NCI-H1436 treated with DMSO at 0.1 percent for 48 hours (cell line): ENCODE measurements at places on chromosomes 12 and 14.

- DNase-seq: no peak
Observed at GRCh38 chr12:77772676-77773298, 57.9 kb upstream of the NAV3 start.

GRCh38 chr14:63262446-63262845 is 56.3 kb downstream of the GPHB5 start:
- DNase-seq: no peak

- no peak for DNase-seq
Observed at GRCh38 chr12:57047981-57048380, 1.9 kb downstream of the MYO1A start.

- DNase-seq: no peak
Observed at GRCh38 chr12:122437656-122438121, 15.2 kb upstream of the CLIP1 start.

- DNase-seq: no peak
Observed at GRCh38 chr12:90027889-90028634, 319.4 kb upstream of the ATP2B1 start.

- no peak for DNase-seq
Observed at GRCh38 chr12:43805149-43805859, 813 bp downstream of the TWF1 start.

DNA sequence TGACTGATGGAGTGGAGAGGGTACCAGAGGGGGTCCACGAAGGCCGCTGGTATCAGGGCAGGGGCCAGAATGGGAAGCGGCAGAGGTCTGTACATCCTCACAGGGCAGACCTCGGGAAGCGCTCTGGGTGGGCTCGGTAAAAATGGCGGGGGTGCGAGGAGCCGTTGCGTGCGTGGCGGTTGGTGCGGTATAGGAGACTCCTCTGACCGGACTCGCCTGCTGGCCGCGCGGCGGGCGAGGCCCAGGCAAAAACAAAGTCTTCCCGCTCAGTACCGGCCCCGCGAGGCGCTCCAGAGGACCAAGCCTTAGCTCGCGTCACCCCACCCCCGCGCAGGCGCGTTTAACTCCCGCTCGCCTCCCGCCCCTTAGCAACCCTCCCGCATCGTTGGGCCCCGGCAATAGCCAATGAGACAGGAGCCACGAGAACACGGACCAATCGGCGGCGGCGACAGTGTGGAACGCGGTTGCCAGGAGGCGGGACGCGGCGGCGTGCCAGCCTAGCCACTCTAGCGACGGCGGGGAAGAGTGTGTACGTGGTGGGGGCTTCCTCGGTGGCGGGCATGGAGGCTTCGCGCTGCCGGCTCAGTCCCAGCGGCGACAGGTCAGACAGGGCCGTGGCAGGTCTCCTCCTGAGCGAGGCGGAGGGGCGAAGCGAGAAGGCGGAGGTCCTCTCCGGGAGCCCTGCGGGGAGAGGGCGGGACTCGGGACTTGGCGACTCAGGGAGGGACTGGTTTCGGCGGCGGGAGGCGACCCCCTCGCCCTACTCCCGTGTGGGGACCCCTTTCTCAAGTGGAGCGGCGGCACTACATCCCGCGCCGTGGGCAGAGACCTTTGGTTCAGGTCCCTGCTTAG is at the start of gene TULP3:
TSS of gene TULP3 (plus strand) at position 504 of the 852 bp plus-strand sequence. CDS start at position 561, 57 bp downstream.
- peak; percentile 83 for DNase-seq

GRCh38 chr12:32039917-32040575 is 66.6 kb upstream of the BICD1 start:
- DNase-seq: no peak

DNA sequence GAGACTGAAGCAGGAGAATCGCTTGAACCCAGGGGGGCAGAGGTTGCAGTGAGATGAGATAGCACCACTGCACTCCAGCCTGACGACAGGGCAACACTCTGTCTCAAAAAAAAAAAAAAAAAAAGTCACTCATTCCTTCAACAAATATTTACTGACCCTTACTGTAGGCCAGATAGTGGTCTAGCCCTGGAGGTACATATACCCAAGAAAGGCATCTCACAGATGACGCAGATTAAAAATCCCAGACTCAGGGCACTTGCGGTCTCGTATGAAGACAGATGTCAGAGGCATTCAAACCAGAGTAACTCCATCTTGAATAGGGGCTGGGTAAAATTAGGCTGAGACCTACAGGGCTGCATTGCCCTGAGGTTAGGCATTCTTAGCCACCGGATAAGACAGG is 44.8 kb downstream of the CLMN start:
- no peak for DNase-seq

DNA sequence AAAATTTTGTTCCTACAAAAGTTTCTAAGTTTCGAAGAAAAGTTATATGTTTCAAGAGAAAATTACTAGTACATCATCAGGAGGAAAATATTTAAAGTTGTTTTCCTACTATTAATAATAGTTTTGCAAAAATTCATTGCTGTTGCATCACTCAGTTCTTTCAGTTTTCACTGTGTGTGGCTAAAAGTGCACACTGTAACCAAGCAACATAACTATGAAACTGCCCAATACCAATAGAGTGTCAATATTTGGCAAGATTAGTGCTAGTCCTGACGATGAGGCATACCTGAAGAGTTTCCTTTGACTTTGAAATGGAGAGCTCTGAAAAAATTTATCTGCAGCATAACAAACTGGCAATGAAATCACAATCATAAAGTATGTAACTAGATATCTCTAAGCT is 194.3 kb downstream of the CPNE8 start:
- DNase-seq: no peak

GRCh38 chr12:52903855-52904508 is 894 bp downstream of the KRT8 start:
- DNase-seq: no peak

- DNase-seq: no peak
Observed at GRCh38 chr14:92950193-92950540, 27.2 kb downstream of the CHGA start.

- no peak for DNase-seq
Observed at GRCh38 chr14:50932592-50933495, 11.4 kb downstream of the PYGL start.

DNA sequence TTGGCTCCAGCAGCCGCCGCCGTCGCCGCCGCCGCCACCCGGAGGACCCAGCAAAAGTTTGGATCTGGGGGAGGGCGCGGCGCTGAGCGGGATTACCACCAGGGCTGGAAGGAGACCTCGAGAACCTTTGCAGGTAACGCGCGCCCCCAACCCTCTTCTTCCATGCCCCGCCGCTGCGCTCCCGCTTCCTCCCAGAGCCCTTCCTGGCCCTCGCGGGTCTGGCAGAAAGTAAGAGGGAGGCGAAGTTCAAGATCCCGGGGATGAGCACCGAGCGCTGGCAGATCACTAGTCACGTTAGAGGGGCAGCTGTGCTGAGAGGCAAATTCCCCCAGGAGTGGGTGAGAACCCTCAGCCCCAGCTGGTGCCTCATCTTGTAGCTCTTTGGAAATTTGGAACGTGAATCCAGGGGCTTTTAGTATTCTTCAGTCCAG is 3.9 kb downstream of the FLRT2 start:
- no peak for DNase-seq

GRCh38 chr14:21352587-21352986 is 31.2 kb downstream of the SUPT16H start:
- DNase-seq: no peak

DNA sequence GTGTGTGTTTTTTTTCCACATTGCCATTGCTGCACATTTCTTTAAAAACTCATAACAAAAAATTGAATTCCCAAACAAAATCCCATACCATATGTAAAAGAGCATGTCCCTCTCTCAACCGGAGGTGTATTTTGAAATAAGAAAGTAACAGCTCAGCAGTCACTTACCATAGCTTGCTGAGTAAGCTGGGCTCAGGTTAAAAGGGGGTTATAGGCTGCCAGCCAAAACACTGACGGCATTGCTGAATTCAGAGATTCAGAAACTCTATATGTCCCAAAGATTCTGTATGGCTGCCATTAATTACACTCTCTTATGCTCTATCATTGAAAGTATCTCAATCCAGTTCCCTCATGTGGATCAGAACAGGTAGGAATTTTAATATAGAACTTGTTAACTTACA is 276.0 kb downstream of the FOXG1 start:
- DNase-seq: no peak

DNA sequence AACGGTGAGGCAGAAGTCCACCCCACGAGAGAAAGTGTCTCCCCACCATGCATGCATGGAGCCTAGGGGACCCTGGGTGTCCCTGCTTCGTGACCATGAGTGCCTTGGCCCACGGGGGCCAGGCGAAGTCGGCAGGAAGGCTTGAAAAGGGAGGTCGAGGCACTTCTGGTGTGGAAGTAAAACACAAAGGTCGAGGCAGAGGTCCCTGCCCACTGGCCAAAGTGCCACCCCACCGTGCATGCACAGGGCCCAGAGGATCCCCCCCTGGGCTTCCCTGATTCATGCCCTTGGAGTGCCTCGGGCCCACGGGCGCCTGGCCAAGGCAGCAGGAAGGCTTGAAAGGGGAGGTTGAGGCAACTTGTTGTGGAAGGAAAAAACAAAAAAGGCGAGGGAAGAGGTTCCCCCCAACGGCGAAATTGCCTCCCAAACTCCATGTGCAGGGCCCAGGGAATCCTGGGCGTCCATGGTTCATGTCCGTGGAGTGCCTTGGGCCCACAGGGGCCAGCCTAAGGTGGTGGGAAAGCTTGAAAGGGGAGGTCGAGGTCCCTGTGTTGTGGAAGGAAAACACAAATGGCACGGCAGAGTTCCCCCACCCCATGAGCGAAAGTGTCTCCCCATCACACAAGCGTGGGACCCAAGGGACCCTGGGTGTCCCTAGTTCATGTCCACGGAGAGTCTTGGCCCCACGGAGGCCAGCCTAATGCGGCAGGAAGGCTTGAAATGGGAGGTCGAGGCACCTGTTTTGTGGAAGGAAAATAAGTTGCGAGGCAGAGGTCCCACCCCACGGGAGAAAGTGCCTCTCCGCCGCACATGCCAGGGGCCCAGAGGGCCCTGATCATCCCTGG is 372.1 kb downstream of the ALG10 start:
- no peak for DNase-seq

DNA sequence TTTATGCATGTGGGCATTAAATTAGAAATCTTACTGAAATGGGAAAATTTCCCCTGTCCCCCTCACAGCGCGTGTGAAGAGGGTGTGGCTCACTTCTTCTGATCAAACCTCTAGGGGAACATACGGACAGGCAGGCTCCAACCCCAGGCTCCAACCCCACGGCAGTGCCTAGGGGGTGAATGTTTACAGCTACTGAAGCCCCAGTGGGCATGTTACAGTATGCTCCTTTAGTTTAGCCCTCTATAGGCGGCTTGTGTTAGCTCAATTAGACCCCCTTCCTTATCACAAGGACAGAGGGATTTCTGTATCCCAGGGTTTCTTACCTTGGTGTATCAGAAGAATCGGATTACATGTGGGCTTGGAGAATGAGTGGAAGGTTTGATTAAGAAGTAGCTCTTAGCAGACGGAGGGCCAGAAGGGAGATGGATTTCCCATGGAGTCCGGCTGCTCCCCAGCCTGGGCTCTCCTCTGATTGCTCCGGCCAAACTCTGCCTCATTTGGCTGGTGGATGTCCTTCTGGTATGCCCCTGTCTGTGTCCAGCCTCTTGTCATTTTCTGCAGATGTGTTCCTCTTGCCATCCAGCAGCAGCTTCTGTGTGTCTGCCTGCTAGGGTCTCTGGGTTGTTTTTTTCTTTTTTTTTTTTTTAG is 223.7 kb downstream of the TMTC2 start:
- no peak for DNase-seq

DNA sequence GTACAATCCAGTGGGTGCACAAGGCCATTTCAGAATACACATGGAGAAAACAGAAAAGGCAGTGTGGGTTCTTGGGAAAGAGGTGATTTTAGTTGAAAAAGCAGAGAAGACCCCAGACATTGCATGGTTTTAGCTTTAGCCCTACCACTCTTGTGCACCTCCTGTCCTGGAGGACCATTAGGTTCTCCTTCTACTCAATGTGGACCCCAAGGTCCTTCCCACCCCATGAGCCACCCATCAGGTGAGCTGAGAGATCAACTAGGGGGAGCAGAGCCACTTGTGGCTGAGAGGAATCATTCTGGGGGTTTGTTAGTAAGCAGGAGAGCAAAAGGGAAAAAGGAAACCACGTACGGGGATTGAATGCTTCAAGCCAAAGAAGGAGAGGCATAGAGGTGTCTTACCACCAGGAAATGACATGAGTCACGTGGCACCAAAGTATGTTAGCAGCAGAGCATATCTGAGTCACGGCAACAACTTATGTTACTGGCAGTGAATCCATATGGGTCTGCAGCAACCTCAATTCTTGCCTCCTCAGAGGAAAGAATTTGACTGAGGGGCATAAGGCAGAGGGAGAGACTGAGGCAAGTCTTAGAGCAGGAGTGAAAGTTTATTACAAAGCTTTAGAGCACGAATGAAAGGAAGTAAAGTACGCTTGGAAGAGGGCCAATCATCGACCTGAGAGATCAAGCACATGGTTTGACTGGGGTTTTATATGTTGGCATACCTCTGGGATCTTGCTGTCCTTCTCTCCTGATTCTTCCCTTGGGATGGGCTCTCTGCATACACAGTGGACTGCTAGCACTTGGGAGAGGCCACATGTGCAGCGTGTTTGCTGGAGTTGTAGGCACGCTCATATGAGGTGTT is 73.9 kb downstream of the HSD17B6 start:
- no peak for DNase-seq

GRCh38 chr12:39510001-39510400 is 67.1 kb upstream of the KIF21A start:
- no peak for DNase-seq

DNA sequence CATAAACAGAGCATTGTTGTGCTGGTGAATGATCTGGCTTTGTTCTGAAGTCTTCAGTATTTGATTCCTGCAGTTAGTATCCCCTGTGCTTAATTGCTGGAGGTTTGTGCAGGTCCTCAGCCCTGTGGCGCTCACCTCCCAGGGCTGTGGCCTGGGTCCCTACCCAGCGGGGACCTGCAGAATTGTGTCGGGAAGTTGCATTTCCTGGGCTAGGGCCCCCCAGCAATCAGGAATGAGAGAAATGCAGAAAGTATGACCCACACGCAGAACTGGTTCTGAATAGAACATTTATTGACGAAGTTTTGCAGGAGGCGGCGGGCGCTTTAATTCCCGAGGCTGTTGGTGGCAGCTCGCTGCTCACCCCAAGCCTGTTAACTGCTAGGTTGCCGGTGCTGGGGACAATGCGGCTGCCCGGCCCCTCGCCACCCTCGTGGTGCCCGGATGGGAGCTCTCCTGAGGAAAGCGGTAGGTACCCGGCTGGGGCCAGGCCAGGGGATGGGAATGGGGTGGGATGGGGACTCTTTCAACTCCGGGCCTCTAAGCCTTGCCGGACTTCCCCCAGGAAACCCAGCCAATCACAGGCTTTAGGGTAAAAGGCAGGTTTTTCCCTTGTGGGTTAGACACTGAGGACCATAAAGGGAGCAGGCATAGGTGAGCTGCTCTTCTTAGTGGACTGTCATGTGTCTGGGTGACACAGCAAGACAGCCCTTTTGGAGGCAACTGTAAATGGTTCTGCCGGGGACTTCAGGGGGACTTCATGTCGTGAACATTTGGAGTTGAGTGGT is 11.6 kb downstream of the PLEKHG3 start:
- DNase-seq: no peak

- peak; percentile 12 for DNase-seq
Observed at GRCh38 chr12:97306147-97306546, 156.5 kb upstream of the RMST start.

DNA sequence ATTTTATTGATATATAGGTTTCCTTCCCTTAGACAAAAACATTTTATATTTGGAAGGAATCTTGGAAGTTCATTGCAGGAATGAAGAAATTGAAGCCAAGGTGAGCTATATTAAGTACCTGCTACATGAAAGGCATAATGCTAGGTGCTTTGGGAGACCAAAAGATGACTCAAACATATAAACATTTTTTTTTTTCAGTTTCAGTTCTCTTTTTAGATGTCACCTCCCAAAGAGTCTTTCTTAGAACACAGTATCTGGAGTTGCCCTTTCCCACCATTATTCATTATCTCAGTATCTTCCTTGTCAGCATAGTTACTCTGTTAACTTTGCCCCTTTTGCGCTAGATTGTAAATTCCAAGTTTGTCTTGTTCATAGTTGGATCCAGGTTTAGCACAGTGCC is 1.1 kb downstream of the LIN52 start:
- no peak for DNase-seq
